ENCODE measurements at places on chromosomes 3 and 15.

DNA sequence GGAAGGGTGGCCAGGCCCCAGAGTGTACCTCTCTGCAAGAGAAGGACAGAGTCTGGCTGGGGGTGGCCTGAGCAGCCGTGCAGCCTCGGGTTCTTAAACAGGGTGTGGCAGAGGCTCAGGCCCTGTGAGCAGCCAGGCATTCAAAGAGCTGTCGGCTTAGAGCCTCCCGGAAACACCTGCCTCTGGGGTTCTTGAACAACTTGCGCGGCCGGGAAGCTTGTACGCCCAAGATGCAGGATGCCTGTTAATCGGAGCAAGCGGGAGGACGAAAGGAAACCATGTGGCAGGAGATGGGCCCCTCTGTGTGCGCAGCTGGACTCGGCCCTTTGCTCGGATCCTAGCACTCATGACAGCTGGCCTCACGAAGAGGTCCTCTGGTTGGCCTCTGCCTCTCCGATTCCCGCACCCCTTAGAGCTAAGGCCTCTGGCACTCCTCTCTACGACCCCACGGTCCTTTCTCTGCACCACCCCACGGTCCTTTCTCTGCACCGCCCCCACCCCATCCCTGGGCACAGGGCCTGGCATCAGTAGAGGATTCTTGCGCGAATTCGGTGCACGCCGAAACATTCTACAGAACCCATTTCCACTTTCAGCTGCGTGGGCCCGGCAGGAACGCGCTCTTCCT is 23.9 kb upstream of the TXNRD3 start:
- no peak for DNase-seq

DNA sequence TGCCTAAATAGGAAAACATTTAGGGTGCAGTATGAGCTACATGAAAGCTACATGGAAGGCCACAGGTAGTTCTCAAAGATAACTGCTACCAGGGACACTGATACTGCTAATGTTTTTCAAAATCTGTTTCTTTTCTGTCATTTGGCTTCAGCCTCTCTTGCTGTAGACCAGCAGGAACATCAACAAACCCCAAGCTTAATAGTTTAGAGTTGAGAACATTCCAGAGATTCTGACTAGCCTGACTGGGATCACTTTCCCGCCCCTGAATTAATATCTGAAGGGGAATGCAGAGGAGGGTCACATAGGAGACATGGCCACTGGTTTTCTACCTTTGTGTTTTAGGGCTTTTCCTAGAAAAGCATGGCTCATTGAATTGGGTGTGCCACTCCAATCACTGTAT is 16.9 kb upstream of the C3orf38 start:
- DNase-seq = no peak

DNA sequence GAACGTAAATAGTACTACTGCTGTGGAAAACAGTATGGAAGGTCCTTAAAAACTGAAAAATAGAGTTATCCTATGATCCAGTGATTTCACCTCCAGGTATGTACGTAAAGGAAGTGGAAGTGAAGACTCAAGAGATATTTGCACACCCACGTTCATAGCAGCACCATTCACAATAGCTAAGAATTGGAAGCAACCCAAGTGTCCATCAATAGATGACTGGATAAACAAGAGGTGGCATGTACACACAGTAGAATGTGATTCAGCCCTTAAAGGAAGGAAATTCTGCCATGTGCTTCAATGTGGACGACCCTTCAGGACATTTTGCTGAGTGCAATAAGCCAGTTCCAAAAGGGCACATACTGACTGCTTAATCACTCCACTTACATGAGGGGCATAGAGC is 188.3 kb downstream of the APBA2 start:
- DNase-seq = no peak

GRCh38 chr15:35690698-35691116 is 144.7 kb upstream of the DPH6 start:
- DNase-seq = no peak

DNA sequence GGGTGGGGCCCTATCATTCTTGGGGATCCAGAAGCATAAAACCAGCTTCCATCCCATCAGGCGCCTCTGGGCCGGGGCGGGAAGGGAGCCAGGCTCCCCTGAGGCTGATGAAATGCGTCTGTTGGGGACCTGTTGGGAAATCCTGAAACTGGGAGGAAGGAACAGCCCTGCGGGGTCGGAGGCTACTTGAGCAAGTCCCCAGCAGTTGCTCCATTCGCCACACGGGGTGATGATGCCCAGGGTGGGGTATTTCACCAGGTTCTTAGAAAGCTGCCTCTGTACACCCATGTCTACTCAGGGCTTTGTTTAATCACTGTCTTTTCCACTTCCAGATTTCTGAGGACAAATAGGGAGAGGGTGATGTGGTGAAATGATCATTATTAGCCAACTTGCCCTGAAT is 25.4 kb upstream of the TSEN2 start:
- DNase-seq = no peak

DNA sequence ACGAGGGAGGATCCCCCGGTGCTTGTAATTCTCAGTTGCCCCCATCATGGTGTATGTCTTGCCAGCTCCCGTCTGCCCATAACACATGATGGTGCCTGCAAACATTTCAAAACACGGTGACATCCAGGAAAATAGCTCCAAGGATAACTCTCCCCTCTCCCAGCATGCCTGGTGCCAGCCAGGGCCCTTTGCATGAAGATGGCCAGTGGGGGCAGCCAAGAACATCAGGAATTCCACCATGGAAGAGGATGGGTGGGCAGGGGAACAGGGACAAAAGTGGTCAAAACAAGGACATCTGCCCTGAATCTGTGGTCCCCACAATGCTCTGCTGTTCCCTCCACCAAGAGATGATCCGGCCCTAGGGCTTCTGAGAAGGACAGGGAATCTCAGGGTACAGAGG is 9.0 kb downstream of the KIF9 start:
- DNase-seq = no peak

GRCh38 chr3:128412180-128413002 is 54.3 kb downstream of the DNAJB8 start:
- no peak for DNase-seq

Measured in caudate nucleus (tissue), 63 donors.